ENCODE measurements at places on chromosomes 7 and 10.

DNA sequence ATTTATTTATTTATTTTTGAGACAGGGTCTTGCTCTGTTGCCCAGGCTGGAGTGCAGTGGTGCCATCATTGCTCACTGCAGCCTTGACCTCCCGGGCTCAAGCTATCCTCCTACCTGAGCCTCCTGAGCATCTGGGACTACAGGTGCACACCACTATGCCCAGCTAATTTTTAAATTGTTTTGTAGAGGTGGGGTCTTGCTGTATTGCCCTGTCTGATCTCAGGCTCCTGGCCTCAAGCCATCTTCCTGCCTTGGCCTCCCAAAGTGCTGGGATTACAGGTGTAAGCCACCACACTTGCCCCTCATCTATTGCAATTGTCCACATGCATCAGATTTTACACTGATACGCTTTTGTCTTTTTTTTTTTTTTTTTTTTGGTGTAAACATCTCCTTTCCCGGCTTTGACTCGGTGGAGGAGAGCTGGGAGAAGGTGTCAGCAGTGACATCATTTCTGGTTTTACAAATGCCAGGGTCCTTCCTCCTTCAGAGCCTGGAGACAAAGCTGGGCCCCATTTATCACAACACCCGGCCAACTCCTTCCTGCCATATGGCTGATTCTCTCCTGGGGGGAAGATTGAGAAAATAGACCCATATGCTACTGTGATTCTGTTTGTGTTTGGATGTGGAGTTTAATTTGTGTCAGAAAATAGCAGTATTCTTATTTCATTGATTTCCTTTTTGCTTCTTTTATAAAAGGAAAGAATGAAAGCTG, 61.3 kb downstream of the GALNT17 start:
- DNase-seq: no peak

GRCh38 chr10:98833542-98833941, 386.8 kb upstream of the HPS1 start:
- DNase-seq: no peak

- DNase-seq: no peak
Observed at GRCh38 chr10:86368987-86369386, 2.4 kb upstream of the GRID1 start.

DNA sequence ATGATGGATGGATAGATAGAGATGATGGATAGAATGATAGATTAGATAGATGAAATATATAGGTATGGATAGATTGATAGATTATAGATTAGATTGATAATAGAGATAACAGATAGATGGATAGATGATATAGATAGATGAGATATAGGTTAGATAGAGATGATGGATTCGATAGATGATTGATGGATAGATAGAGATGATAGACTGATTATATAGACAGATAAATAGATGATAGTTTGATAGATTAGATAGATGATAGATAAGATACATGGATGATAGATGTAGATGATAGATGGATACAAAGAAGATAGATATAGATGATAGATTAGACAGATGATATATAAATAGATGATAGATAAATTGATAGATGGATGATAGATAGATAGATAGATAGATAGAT, 448.1 kb downstream of the GALNT17 start:
- no peak for DNase-seq

DNA sequence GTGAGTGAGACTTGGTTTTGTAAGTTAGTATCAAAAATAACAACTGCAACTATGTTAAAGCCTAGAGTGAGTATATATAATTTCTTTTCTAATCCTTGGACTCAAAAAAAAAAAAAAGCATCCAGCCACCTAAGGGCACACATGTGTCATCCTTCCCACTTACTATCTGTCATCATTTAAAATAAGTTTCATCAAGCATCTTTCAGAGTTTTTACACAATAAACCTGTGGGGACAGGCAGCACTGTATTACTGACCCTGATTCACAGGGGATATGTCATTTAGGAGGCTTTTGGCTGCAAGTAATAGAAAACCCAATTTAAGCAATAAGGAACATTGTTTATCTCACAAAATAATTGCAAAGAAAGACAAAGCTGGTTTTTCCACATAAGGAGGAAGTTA, 32.3 kb upstream of the OSBPL3 start:
- DNase-seq: no peak

DNA sequence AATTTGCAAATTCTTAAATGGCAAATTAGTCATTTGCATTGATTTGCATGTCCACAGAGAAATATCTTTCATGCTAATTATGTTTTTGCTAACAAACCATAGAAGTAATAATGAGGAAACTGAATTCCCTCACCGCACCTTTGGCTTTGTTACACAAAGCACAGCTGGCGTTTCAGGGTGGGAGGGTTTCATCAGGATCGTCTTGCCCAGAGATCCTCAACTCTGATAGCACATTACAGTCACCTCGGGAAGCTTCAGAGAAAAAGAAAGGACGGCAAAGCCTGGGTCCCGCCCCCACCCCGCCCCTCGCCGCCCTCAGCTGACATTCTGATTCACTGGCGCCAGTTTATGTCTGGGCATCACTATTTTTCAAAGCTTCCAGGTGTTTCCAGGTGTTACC, 119.4 kb downstream of the PTPRN2 start:
- DNase-seq: no peak

DNA sequence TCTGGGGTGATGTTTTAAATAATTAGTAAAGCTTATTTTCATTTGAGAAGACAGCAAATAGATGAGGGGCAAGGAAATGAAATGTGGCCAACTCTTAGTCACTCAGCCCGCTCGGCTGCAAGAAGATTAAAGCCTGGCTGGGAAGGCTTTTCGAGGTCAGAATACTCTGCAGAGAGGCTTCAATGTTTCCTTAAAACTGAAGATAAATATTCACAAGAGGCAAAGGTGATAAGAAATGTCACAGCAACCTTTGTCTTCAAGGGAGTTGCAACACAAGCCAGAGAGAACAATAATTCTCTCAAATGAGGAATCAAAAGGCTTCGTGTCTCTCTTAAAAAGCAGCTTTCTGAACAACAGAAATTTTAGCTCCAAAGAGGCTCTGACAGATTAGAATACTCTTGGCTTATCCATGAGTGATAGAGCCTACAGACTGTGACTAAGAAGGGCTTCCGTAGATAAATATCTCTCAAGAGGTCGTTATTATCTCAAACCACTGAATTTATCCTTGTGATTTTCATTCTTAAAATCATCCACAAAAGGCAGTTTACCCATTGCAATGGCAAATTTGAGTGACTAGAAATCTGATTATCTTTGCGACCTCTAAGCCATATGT, 92.5 kb downstream of the KLF6 start:
- DNase-seq: no peak

- DNase-seq: no peak
Observed at GRCh38 chr7:95330204-95330960, 6.0 kb upstream of the PON1 start.

DNA sequence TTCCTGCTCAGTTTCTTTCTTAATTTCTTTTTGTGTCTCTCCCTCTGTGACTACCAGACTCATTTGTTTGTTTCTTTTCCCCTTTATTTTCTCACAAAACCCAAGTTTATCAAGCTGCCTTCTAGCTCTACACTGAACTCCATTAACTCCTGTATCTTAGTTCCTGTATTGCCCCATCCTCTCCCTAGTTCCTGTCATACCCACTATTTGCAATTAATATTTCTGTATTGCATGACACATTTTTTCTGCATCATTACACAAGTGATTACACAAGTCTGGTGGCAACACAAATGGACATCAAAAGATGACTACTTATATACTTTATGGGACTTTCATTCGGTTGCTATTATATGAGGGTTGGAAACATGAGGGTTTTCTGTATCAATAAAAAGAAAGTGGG, 26.9 kb upstream of the OR9A4 start:
- DNase-seq: no peak

GRCh38 chr7:55593515-55594318, 21.4 kb upstream of the VOPP1 start:
- DNase-seq: no peak

DNA sequence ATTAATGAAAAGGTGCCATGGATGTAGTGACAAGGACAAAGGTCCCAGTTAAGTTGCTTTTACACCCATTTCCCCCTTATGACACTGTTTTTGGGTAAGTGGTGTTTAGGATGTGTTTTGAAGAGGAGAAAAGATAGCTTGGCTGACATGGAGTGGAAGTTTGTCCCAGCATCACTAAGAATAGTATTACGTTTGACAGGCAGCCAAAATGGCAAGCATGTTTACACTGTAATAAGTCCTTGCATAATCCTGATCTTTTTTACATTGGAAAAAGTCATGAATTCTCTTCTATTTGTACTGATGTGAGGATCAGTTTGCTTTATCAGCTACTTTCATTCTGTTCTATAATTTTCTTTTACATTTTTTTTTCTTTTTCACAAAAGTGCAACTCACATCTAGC, 137.8 kb downstream of the CHRM2 start:
- DNase-seq: no peak

GRCh38 chr7:16982640-16983350, 101.0 kb upstream of the AGR3 start:
- no peak for DNase-seq

DNA sequence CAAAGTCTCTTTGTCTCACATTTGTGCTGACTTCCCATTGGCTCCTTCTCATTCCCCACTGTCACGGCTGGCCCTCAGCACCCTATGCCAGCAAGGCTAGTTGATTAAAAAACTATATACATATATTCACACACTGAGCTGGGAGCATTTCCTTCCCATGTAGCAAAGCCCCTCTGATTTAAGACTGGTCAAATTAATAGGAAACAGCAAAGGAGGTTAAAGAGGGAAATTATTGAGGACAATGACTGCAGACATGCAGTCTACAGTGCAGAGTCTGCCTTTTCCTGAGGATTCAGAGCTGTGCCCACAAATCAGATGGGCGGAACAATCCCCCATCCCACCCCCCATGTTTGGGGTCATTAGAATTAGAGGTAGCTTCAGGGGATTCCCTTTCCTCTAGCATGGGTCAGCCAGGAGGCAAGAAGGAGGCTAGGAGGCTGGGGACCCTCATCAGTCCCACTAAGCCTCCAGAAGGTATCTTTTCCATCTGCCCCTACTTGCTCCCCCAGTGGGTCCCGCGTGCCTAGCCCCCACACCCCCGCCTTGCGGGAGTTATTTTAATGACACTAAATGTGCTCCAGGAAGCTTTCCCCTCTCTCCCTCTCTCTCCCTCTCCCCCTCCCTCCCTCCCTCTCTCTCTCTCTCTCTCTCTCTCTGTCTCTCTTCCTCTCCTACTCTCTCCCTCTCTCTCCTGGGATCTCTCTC, 9.8 kb upstream of the DLX6 start:
- no peak for DNase-seq

- peak; percentile 29 for DNase-seq
Observed at GRCh38 chr7:95527033-95527775, 41.5 kb downstream of the ASB4 start.

DNA sequence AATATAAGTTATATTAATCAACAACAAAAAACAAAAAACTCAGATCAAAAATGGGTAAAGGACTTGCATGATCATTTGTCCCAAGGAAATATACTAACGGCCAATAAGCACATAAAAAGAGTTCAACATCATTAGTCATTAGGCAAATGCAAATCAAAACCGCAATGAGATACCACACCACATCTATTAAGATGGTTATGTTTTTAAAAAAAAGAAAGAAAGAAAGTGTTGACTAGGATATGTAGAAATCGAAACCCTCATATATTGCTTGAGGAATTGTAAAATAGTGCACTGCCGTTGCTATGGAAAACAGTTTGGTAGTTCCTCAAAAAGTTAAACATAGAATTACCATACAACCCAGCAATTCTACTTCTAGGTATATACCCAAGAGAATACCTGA, 39.4 kb upstream of the CTNNA3 start:
- no peak for DNase-seq

- no peak for DNase-seq
Observed at GRCh38 chr7:151019130-151019447, 5.2 kb downstream of the ATG9B start.

DNA sequence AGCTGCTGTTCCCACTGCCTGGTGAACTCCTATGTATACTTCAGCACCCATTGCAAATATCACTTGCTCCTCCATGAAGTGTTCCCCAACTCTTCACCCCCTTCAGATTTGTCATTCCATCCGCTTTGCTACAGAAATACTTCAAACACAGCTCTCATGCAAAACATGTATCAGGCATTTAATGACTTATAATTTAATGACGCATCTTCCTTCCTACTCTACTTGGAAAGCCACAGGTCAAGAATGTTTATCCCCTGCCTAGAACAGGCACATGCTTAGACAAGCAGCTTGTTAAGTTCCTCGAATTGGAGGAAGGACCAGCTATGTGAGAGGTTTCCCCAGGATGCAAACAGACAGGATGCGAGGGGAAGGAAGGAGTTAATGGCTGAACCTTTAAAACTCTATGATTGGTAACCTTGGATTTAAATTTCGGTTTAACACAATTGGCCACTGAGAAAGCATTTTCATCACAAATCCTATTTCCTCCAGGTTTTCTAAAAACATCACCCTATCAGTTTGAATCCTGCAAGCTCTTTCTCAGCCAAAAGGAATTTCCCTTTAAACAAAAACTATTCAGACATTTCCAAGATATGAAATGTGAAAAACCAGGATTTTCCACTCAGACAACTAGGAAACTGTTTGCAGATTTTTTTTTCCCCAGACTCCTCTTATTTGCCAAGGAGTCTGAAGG, 11.5 kb downstream of the CREB3L2 start:
- DNase-seq: no peak

DNA sequence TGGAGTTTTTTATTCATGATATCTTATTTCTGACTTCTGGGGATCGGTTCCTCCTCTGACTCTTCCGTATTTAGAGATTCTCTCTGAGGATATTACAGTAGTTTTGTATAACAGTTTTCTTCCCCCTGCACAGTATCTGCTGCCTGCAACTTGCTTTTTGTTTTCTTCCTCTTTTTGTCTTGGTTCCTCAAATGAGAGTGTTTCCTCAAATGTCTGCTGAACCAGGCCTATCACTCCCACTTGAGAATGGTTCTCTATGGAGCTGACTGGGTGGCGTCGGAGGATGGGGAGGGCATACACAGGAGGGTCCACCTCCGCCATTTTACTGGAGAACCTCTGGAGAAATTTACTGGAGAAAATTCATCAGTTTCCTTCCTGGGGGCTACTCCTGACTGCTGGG, 27.7 kb downstream of the ARHGAP22 start:
- DNase-seq: no peak

- DNase-seq: no peak
Observed at GRCh38 chr10:9796564-9796963, 1221.1 kb upstream of the CELF2 start.

Data from D721Med (cell line).